ENCODE measurements at places on chromosomes 2 and 18.

DNA sequence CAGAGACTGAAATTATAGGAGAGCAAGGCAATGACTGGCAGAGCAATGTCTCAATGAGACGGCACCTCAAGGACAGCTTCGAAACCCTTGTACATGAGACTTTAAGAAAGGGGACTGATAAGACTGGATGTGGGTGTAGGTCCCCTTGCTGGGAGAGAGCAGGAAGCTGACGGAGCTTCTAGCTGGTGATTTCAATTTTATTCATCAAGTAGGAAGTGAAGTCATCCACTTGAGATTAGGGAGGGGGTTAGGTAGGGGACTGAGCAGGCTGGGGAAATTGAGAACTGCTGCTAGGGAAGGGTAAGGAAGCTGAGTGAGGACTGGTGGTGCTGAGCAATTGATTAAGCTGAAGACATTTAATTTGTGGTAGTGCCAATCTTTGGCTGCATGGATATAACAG lies 99.5 kb upstream of the ITGB6 start:
- no peak for DNase-seq

DNA sequence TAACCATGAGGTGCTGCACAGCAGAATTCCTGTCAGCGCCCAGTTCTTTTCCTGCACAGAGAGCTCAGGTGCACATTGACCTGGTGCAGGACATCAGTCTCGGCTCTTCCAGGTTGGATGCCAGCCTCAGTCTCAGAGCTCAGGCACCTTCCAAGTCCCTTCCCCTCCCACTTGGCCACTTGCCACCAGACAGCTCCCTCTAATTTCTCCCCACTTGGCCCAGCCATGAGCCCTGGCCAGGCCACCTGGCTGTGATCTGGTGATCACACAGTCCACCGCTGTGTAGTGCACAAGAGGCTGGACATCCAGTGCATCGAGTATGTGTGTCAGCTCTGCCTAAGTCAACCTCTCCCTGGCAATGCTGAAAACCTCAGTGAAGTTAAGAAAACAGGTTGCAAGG lies 336.6 kb upstream of the MYT1L start:
- DNase-seq, result no peak

DNA sequence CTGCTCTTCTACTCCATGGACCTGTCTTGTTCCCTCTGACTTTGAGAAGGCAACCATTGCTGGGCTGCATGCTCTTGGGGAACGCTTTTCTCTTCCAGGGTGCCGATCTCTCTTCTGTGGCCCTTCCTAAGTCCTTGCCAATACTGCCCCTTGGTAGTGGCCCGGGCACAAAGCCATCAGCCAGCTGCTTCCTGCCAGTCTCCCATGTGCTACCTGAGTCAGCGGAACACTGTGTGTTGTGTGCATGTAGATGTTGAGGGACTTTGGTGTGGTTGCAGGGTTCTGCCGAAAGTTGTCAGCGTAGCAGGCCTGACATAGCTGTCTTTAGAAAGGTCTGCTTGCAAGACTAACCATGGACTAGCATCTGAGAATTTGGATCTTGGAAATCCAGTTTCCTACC lies 35.4 kb downstream of the MGAT5 start:
- DNase-seq, result no peak

GRCh38 chr2:172287605-172288315 lies 139.6 kb upstream of the ITGA6 start:
- no peak for DNase-seq

DNA sequence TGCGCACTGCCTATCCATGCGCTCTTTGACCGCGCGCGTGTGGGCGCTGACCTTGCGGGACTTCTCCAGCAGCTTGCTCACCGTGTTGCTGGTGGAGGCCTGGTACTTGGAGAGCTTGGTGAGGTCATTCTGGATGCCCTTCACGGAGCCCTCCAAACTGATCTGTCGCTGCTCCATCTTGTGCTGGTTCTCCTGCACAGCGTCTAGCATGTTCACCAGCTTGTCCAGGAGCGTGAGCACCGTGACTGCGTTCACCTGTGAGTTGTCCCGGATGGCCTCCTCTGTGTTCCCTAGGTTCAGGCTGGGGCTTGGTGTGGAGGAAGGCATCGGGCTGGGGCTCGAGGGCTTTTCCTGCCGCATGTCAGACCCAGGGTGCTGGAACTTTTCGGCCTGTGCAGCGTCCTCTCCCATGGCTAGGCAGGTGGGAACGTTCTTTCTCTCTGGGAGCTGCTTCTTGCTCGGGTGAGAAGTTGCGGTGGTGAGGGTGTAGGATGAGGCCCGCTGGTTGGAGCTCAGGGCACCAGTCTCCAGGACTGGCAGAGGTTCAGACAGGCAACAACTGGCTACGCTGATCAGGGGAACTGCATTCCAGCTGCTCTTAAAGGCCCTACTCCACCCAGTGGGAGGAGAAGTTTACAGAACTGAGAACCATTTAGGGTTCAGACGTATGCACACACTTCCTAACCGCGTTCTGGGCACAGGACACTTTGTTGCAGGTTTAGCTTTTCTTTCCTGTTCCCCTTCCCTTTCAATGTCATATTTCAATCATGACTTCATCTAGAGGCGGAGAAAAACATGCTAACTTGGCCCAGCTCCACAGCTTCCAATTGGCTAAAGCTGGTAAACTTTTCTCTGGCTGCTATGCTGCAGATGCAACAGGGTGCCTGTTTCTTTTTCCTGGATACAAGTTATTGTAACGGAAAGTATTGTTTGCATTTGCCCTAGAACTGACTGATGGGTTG lies at the start of gene CAVIN2:
Gene CAVIN2 (minus strand): TSS at position 574 of the 962 bp plus-strand sequence. CDS start 163 bp downstream, at position 411.
- no peak for DNase-seq

- no peak for DNase-seq
These were observed 120.1 kb upstream of the PXDN start for GRCh38 chr2:1864301-1864980.

- DNase-seq, result no peak
These were observed 62.5 kb downstream of the DAW1 start for GRCh38 chr2:227933884-227934283.

GRCh38 chr2:120737340-120738101 lies 1.9 kb downstream of the GLI2 start:
- no peak for DNase-seq
